ENCODE measurements at places on chromosomes 7 and 10. TPM values are rescaled to one million over a fixed set of nuclear protein-coding genes. Genes with fewer than 3 reads are reported as not detected.

SYT15 gene
- under 0.01 TPM for total RNA-seq

PLCE1 gene
- 3.3 TPM for total RNA-seq

ZNF862 gene
- 12.9 TPM for total RNA-seq

C10orf90 gene
- total RNA-seq, result not detected

PHYHIPL gene
- total RNA-seq, result not detected

POM121 gene
- 3.2 TPM for total RNA-seq

SBDS gene
- 63.7 TPM for total RNA-seq

PTEN gene
- 161 TPM for total RNA-seq

CPA4 gene
- 2.7 TPM for total RNA-seq

ZNF727 gene
- total RNA-seq, result not detected

GTPBP10 gene
- 26.4 TPM for total RNA-seq

KCP gene
- total RNA-seq, result 0.34 TPM

CYP2C19 gene
- total RNA-seq, result not detected

Measured in bronchial smooth muscle cell (primary cell).